ENCODE measurements at places on chromosomes 1 and 21.

GRCh38 chr1:20693623-20694022, 24.2 kb downstream of the KIF17 start:
- no peak for DNase-seq

DNA sequence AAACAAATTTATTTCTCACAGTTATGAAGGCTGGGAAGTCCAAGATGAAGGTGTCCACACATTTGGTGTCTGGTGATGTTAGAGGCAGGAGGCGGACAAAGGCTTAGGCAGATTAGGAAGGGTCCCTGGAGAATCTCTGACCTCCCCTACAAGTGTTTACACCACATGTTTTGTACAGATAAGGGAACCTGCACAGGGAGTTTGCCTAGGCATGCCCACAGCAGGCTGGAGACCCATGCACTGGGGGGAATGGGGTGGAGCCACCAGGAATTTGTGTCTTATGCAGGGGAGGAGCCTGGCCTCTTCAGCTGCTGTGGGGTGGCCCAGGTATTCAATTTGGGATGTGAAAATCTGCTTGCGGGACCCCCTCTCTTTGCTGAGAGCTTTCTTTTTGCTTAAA, 131.3 kb downstream of the PATJ start:
- DNase-seq = no peak

- DNase-seq = no peak
Measured at GRCh38 chr21:46157396-46157986, 2.1 kb upstream of the FTCD start.

- no peak for DNase-seq
Measured at GRCh38 chr1:180489976-180490375, 12.4 kb downstream of the ACBD6 start.

- DNase-seq = no peak
Measured at GRCh38 chr1:151342569-151342968, 4.5 kb downstream of the RFX5 start.

DNA sequence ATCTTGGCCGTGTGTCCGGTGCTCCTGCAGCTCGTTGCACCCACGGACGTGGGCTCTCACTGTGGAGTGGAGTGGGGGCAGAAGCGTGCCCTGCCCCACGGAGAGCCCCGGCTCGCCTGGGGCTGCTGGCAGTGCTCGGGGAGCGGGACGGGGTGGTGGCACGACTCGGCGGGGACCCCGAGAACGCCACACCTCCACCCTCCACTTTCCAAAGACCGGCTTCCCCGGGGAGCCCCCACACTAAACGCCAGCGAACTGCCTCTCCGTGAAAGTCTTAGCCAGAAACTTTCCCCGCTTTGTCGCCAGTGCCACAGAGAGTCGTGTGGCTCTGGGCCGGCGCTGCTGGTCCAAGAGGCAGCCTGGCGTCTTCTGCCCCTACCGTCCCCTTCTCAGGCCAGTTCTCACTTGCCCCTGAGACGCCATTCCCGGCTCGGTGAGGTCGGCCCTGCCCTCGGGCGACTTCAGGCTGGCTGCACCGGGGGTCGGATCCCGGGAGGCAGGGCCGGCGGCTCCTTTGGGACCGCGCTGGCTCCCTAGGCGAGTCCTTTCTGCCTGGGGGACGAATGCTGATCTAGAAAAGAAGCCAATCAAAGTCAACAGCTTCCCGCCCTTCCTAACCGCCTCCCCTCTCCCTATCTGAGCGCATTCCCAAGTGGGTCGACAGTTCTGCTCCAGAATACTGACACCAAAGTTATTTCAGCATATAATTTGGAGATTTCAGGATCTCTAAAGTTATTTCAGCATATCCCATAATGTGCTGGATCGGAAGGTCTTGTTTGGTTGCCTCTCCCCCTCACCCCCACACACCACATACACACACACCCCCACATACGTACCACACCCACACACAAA, 2.6 kb upstream of the SAMD13 start:
- peak; percentile 68 for DNase-seq

DNA sequence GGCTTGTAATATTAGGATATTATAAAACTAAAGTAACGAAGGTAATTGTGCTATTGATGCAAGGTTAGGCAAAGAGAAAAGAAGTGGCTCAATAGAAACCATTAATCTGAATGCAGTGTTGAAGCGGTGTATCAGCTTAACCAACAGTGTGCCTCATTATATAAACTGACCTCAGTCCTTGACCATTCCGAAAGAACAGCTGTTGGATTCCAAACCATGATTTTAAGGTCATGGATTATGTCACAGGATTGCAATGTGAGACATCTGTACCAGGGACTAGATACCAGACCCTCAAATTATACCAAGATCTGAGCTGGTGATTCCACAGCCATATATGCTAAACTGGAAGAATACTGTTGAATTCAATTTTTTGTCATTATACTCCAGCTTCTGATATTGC, 134.2 kb upstream of the HP1BP3 start:
- DNase-seq = no peak

DNA sequence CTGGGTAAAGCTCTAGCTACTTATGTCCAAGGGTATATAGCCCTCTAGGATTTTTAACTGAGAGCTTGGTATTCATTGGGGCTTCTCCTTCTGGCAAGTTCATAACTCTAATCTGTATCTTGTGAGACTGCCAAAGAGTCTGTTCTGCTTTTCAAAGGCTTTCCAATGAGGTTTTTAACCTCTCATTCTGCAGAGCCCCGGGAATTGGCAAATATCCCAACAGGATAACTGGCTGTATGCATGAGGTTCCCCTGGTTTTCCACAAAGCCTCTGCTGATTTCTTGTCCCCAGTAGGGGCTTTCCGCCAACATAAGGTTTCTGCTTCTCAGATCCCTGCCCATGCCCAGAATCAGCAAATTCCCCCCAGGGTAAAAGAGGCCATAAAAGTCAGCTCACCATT, 40.9 kb downstream of the RPL5 start:
- no peak for DNase-seq

DNA sequence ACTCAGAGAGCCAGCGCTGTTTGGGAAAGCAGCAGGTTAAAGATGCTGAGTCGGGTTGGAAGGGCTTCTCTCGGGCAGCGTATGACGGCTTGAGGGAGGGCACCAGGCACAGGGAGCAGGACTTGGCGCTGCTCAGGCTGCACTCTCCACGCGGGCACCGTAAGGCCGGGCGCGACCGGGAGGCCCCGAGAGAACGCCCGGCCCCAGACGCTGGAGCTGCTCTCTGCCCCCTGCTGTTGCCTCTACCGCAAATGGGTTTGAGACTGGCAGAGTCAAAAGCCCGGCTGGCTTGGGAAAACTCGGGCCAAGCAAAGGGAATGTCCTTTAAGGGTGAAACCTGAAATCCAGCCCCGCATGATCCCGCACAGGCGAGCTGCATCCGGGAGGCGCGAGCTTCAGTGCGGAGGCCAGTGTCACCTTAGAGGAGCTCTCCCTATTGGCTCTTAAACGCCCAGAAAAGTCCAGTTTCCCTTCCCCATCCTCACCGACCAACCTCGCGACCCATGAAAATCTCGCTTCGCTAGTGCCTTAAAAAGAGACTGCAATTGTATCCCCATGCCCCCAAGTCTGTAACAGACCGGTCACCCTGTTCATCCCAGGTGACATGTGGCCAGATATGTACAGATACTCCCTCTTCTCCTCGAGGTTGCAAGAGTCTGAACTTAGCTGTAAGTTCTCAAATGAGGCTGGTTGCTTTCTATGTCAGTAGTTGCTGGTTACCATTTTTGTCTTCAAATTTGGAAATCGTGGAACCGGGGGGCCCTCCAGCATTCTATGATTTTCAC, 1.1 kb downstream of the PRRX1 start:
- no peak for DNase-seq

DNA sequence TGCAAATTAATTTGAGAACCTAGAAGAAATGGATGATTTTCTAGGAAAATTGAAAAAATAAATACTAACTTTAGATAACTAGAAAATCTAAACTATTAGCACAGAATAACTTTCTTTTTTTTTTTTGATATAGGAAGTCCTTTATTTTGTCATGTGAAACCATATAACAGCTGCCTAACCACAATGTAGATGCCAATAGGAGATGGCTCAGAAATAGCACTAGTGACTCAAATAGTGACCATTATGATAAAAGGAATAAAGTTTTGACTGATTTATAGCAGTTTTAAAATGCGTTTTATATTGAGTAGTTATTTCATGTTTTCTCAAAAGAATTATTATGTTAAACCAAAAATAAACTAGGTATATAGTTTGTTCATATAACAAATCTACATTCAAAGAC, 158.0 kb upstream of the CACYBP start:
- DNase-seq = no peak

GRCh38 chr1:8483586-8483985, 165.7 kb downstream of the SLC45A1 start:
- DNase-seq = no peak

GRCh38 chr1:50710099-50710498, 250.0 kb downstream of the FAF1 start:
- DNase-seq = no peak

DNA sequence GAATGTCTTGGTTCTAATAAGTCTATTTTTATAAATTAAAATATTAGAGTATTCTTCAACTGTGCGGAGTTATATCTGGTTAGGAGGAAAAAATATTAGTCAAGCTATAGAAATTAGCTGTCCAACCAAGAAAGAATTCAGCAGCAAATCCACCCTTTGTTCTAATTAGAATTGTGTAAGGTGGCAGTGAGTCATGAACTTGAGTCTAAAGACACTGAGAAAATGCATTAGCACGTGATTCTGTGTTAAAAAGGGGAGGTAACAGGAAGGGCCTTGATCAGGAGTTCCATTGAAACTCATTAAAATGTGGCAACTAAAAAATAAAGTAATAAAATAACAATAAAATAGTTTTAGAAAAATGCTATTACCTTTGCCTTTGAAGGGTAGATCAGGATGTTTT, 398.2 kb upstream of the RGS18 start:
- no peak for DNase-seq

GRCh38 chr1:215264649-215265048, 182.1 kb downstream of the KCNK2 start:
- DNase-seq = no peak

DNA sequence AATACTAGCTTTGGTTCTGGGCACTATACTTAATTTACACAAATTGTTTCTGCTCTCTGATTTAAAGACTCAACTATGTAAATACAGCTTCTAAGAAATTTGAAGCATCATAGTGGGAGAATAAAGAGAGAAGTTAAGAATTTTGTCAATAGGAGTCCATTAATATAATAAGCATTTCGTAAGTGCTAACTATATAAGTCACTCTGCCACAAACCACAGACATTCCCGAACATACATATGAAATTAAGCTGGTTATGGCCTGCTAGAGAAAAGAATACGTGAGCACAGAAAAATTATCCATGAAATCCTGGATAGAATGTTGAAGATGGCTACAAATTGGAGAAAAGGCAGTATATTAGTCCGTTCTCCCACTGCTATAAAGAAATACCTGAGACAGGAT, 526.2 kb downstream of the MRPL39 start:
- no peak for DNase-seq

DNA sequence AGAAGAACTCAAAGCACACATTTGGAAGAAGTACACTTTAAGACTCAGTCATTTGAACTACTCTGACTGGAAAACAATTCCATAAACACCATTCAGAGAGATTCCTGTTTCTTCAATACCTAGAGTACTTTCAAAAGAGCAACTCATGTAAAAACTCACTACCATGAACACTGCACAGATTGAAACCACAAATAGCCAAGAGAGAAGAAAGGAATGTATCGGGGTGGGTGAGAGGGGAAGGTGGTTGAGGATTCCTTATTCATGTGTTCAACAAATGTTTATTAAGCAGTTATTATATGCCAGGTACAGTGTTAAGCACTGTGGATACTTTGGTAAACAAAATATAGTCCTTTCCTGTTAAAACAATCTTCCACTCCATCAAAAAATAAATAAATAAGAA, 64.7 kb downstream of the NRIP1 start:
- DNase-seq = no peak
